ENCODE measurements at places on chromosomes 3 and 15. TPM values are rescaled to one million over a fixed set of nuclear protein-coding genes. Genes with fewer than 3 reads are reported as not detected.

DNA sequence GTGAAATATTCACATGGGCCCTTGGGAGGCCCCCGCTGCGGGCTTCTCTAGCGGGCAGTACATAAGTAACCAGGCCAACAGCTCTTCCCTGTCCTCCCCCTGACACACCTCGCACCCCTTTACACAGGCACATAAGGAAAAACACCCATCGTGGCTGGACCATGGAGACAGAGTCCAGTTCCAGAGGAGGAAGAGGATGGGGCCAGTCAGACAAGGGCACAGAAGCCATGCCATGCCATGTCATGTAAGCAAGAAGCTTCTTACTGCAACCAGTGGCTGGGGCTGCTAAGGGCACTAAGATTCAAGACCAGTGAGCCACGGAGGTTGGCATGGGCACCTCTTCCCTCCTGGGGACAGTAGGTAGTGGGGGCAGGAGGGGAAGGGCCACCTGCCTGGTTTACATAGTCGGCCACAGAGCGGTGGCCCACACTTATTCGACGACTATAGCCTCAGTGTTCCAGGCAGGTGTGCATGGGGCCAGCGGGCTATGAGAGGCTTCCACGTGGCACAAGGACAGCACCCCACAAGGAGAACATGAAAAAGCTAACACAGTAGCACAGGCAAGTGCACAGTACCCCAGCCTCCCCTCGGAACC is 5.7 kb upstream of the CYP11A1 start:
- no peak for DNase-seq

- DNase-seq = no peak
These were observed 147.6 kb upstream of the HACD2 start for GRCh38 chr3:123732447-123732846.

- no peak for DNase-seq
These were observed 262.4 kb downstream of the SLC9A9 start for GRCh38 chr3:143585720-143586456.

GRCh38 chr15:97456521-97457202 is 503.8 kb upstream of the ARRDC4 start:
- DNase-seq = no peak

DNA sequence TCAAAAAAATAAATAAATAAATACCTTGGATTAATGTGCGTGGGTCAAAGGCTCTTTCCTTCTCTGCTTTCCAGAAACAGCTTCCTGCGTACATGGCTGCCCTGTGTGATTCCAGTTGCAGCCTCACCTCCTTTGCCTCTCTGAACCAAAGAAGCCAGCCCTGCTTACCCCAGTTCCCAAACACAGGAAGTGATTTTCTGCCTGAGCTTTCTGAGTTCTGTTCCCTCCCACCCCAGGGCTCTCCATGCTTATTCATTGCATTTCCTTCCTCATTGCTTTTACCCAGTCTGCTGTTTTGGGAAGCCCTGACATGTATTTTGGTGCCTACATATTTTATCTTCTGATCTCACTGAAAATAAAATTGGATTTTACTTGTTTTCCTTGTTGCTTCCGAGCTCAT is 15.4 kb downstream of the ZSCAN2 start:
- no peak for DNase-seq

Gene MST1R
- 5.2 TPM for total RNA-seq

Gene MYH15
- 0.21 TPM for total RNA-seq

Measured in activated CD4-positive, alpha-beta T cell treated with anti-CD3 and anti-CD28 coated beads, Interleukin-2, amount 10 ng/mL, durations not matched to agents 7 days and 5 days (primary cell).